ENCODE measurements at places on chromosomes 5 and 9. TPM values are rescaled to one million over a fixed set of nuclear protein-coding genes. Genes with fewer than 3 reads are reported as not detected.

The CCDC187 gene
- total RNA-seq = 0.09 TPM

The MYMK gene
- total RNA-seq = not detected

The AK3 gene
- 20.0 TPM for total RNA-seq

The FLT4 gene
- total RNA-seq = 11.6 TPM

The CDH6 gene
- not detected for total RNA-seq

The SHISAL2B gene
- total RNA-seq = not detected

The GRM6 gene
- total RNA-seq = not detected

The HTR1A gene
- not detected for total RNA-seq

The FASTKD3 gene
- 8.0 TPM for total RNA-seq

The FUT7 gene
- 4.8 TPM for total RNA-seq

- H3K4me1 ChIP-seq = no peaks in the 10 kb centered on the region
- H3K36me3 ChIP-seq = no peaks in the 10 kb centered on the region
- DNase-seq = no peak
- H3K27ac ChIP-seq = no peak overlapping the region
- no peak overlapping the region for H3K4me3 ChIP-seq
Observed at GRCh38 chr5:167250996-167251395, 1040.4 kb upstream of the WWC1 start.

DNA sequence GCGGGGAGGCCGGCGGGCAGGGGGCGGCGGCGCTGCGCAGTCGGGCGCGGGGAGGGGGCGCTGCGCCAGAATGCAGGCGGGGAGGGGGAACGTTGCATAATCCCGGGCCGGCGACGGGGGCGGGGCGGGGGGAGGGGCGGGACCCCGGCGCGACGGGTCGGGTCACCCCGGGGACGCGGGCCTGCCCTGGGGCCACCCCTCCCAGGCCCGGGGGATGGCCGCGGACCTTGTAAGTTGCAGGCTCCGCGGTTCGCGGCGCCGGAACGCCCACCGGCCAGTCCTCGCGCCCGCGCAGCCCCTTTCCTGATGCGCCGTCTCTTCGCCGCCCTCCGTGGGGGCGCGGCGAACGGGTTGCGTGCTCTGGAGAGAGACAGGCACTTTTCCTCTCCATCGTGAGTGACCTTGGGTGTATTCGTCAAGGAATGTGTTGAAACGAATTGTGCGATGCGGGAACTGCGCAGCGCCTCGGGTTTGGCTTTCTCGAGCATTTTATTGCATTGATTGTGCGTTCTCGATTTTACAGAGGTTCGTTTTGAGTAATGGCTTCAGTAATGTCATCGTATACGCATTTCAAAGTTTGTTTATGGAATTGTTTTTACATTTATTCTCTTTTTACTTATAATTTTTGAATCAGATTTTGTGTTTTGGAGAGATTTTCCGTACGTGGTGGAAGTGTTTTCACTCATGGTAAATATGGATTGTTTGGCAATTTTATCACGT, 802 bp downstream of the SPIN1 start:
- H3K4me3 ChIP-seq = peak overlapping the region; percentile 60
- peaks cover 16% of the 10 kb centered on the region for H3K4me1 ChIP-seq
- DNase-seq = peak; percentile 55
- H3K27me3 ChIP-seq = no peaks in the 10 kb centered on the region

DNA sequence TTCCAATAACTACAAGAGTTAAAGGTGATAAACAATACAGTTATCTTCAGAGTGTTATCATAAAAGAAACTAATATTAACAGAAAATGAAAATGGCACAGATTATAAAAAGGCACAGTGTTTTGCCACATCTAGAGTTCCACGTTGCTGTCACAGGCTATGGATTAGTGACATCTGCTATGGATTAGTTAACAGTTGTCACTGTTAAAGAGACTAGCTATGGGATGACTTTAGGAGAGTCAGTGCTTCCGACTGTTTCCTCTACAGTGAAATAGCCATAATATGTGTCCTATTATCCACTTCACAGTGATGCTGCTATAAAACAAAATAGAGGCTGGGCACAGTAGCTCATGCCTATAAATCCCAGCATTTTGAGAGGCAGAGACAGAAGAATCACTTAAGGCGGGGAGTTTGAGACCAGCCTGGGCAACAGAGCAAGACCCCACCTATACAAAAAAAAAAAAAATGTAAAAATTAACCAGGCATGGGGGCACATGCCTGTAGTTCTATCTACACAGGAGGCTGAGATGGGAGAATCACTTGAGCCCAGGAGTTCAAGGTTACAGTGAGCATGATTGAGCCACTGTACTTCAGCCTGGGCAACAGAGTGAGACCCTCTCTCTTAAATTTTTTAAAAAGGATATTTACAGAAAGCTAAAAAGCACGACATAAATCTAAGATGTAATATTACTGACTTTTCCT, 19.7 kb downstream of the MAPKAP1 start:
- no peaks in the 10 kb centered on the region for H3K4me1 ChIP-seq
- no peak overlapping the region for H3K4me3 ChIP-seq
- no peaks in the 10 kb centered on the region for H3K27me3 ChIP-seq
- H3K36me3 ChIP-seq = no peaks in the 10 kb centered on the region
- H3K27ac ChIP-seq = no peak overlapping the region
- no peak for DNase-seq

DNA sequence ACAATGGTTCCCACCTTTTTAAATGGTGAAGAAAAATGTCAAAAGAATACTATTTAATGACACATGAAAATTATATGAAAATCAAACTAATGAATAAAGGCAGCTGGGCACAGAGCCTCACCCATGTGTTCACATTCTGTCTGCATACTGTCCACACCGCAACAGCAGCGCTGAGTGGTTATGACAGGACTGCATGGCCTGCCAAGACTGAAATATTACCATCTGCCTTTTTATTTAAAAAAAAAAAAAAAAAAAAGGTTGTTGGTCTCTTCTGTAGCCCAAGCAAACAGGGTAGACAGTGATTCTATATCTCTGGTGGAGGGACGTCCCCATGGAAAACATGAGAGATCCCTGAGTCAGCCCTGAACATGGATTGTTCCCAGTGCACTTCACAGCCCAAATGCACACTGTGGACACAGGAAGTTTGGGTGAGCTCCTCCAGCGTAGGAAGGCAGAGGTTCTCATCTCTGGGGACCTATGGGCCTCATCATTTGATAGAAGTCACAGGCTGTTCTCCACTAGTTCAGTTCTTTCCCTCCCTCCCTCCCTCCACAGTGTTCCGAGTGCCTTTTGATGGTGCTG, 44.9 kb upstream of the SHC3 start:
- H3K4me3 ChIP-seq = no peak overlapping the region
- H3K36me3 ChIP-seq = no peaks in the 10 kb centered on the region
- no peak for DNase-seq
- H3K27me3 ChIP-seq = peaks cover 3% of the 10 kb centered on the region
- H3K27ac ChIP-seq = no peak overlapping the region

- DNase-seq = no peak
- H3K4me3 ChIP-seq = no peak overlapping the region
- no peaks in the 10 kb centered on the region for H3K4me1 ChIP-seq
- no peaks in the 10 kb centered on the region for H3K27me3 ChIP-seq
- no peak overlapping the region for H3K27ac ChIP-seq
Observed at GRCh38 chr9:14221119-14221518, 92.8 kb downstream of the NFIB start.

- H3K27me3 ChIP-seq = no peaks in the 10 kb centered on the region
- H3K36me3 ChIP-seq = no peaks in the 10 kb centered on the region
- DNase-seq = no peak
- H3K27ac ChIP-seq = no peak overlapping the region
- H3K4me1 ChIP-seq = no peaks in the 10 kb centered on the region
- no peak overlapping the region for H3K4me3 ChIP-seq
Observed at GRCh38 chr5:67636091-67636490, 439.5 kb upstream of the CD180 start.

- no peak overlapping the region for H3K27ac ChIP-seq
- no peaks in the 10 kb centered on the region for H3K4me1 ChIP-seq
- DNase-seq = no peak
- no peaks in the 10 kb centered on the region for H3K27me3 ChIP-seq
- H3K4me3 ChIP-seq = no peak overlapping the region
Observed at GRCh38 chr5:151881621-151882225, 42.9 kb downstream of the GLRA1 start.

DNA sequence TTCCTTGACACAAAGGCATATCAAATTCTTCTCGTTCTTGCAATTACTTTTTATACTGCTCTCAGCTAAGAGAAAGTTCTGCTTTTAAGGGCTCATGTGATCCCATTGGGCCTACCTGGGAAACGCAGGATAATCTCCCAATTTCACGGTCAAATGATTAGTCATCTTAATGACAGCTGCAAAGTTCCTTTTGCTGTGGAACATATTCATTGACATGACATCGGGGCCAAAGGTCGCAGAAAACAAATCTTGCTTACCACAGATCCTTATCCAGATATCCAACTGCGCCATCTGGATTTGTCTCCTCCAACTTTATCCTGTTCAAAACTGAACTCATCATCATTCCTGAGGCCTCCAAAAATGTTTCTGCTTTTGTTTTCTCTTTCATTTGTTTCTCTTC, 1085.6 kb upstream of the WWC1 start:
- H3K27ac ChIP-seq = no peak overlapping the region
- no peaks in the 10 kb centered on the region for H3K4me1 ChIP-seq
- H3K4me3 ChIP-seq = no peak overlapping the region
- DNase-seq = no peak
- H3K27me3 ChIP-seq = no peaks in the 10 kb centered on the region

DNA sequence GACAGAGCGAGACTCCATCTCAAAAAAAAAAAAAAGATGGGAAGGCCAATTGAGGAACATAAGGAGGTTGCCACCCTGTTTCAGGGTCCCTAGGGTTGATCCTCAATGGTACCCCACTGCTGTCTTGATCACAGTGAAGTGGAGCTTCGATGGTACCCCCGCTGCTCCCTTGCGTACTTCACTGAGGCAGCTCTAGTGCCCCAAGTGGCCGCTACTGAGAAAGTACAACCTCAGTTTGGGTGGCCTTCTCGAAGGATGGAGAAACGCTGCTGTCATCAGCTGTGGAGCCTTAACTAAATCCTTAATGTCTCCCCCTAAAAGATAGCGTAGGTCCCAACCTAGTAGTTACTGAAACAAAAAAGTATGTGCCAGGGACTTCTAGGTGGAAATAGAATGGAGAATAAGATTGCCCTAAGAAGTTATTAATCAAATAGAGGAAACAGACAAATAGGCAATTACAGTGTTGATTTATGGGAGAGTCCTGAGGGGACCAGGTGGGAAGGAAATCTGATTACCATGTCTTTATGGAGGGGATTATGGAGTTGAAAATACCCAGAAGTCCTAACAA, 6.3 kb downstream of the TESK1 start:
- peak; percentile 53 for DNase-seq
- H3K4me3 ChIP-seq = no peak overlapping the region
- no peaks in the 10 kb centered on the region for H3K27me3 ChIP-seq
- H3K4me1 ChIP-seq = peaks cover 4% of the 10 kb centered on the region
- no peaks in the 10 kb centered on the region for H3K36me3 ChIP-seq

DNA sequence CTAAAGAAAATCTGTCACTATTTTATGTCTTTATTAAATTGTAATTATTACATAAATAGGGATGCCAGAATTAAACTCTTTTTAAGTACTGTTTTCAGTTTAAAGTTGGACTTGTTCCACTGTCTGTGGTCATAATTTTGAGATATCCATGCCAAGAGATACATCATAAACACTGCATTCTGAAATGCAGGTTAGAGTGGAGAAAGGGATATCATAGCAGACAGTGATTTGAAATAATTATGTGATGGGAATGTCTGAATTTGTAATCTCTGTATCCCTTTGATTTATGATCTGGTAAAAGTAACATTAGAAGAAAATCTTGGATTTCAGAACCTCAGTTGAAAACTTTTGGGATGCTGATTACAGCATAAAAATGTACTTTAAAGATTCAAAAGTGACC, 222.1 kb downstream of the GOLPH3 start:
- H3K27ac ChIP-seq = no peak overlapping the region
- H3K4me3 ChIP-seq = no peak overlapping the region
- DNase-seq = no peak
- H3K4me1 ChIP-seq = no peaks in the 10 kb centered on the region
- H3K27me3 ChIP-seq = no peaks in the 10 kb centered on the region

GRCh38 chr9:14824481-14824880, 85.7 kb downstream of the FREM1 start:
- no peaks in the 10 kb centered on the region for H3K36me3 ChIP-seq
- H3K27ac ChIP-seq = no peak overlapping the region
- no peaks in the 10 kb centered on the region for H3K27me3 ChIP-seq
- H3K4me3 ChIP-seq = no peak overlapping the region
- no peak for DNase-seq

DNA sequence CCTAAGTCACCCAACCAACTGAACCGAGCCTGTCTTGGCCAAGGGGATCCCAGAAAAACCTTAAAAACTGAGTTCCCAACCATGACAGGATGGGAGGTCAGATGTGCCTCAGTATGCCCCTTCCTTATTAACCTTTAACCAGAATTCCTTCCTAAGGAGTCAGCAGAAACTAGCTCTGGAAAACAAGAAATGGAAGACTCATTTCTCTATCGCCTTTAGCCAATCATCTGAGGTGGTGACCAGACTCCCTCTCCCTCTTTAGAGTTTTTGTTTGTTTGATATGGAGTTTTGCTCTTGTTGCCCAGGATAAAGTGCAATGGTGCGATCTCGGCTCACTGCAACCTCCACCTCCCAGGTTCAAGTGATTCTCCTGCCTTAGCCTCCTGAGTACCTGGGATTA, 37.5 kb downstream of the SLC28A3 start:
- H3K27ac ChIP-seq = no peak overlapping the region
- DNase-seq = no peak
- no peaks in the 10 kb centered on the region for H3K27me3 ChIP-seq
- no peaks in the 10 kb centered on the region for H3K4me1 ChIP-seq

GRCh38 chr9:101881508-101881907, 143.1 kb upstream of the GRIN3A start:
- H3K4me1 ChIP-seq = no peaks in the 10 kb centered on the region
- no peak for DNase-seq
- H3K27me3 ChIP-seq = no peaks in the 10 kb centered on the region
- no peak overlapping the region for H3K4me3 ChIP-seq

GRCh38 chr9:137180491-137180890, 7.9 kb downstream of the ANAPC2 start:
- H3K27me3 ChIP-seq = no peaks in the 10 kb centered on the region
- no peak for DNase-seq
- no peak overlapping the region for H3K4me3 ChIP-seq
- H3K36me3 ChIP-seq = peaks cover 26% of the 10 kb centered on the region

- H3K27ac ChIP-seq = no peak overlapping the region
- H3K27me3 ChIP-seq = no peaks in the 10 kb centered on the region
- no peak for DNase-seq
- H3K36me3 ChIP-seq = no peaks in the 10 kb centered on the region
- no peaks in the 10 kb centered on the region for H3K4me1 ChIP-seq
- H3K4me3 ChIP-seq = no peak overlapping the region
Observed at GRCh38 chr9:10250219-10250618, 362.6 kb downstream of the PTPRD start.

- H3K4me3 ChIP-seq = no peak overlapping the region
- H3K27ac ChIP-seq = no peak overlapping the region
- no peaks in the 10 kb centered on the region for H3K36me3 ChIP-seq
- DNase-seq = no peak
- H3K27me3 ChIP-seq = no peaks in the 10 kb centered on the region
Observed at GRCh38 chr5:54159153-54159892, 151.1 kb downstream of the ARL15 start.
